ENCODE measurements at places on chromosomes 3 and 15.

- no peak for DNase-seq
These were observed 414.0 kb upstream of the ZNF717 start for GRCh38 chr3:76199382-76199781.

- DNase-seq = no peak
These were observed 24.7 kb upstream of the TM4SF4 start for GRCh38 chr3:149449799-149450198.

DNA sequence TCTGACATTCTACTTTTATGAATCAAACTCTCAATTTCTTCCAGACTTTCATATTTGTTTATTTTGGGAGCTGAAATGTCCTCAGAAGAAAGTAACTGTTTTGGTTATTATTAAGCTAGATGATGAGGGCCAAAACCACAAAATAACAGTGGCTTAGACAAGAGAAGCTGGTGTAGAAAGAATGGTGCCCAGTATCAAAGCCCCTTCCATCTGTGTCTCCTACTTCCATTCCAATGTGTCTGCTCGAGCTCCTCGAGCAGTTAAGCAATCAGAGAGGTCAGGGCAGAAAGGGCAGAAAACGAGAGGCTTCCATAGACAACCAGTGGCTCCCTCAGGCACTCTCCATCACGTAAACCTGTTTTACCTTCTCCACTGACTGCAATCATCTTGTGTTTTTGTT is 59.7 kb upstream of the MAGI1 start:
- DNase-seq = no peak

GRCh38 chr3:14253022-14253706 is 74.5 kb downstream of the LSM3 start:
- DNase-seq = no peak

DNA sequence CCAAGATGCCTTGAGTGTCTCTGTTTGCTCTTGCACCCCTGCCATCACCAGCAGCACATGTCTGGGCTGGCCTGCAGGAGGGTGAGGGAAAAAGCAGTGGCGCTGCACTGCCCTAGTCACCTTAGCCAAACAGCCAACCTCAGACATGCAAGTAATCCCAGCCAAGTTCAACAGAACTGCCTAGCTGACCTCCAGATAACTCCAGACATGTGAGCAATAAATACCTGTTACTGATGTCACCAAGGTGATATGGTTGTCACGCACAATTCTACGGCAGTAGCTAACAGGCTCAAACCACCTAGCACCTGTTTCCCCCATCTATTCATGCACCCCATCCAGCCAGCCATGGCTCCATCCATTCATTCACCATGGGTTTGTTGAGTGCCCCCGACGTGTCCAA is 99.9 kb downstream of the SRGAP3 start:
- no peak for DNase-seq

DNA sequence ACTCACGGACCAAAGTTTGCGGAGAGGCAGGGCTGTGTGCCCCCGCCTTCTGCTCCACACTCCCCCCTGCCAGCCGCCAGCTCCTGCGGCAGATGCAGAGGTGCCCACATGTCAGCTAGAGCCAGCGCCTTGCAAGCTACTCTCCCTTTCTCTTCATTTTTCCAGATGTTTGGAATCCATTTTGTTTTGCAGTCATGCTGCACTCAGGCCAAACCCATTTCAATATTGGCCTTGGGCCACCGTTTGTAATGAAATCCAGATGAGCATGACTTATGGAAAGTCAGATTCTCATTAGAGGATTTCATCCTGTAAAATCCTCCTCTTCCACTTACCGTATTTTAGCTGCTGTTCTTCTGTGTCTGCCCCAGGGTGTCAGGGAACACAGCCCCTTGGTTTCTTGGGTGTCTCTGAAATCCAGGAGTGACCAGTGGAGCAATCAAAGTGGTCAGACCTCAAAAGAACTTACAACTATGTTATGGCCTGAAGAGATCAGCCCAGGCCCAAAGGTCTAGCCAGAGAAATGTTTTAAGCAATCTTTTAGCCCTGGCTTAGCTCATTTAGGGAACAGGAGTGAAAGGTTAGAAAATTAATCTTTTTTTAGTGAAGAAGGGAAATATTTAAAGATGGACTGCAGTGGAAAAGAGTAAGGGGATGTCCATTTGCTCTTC is 65.8 kb downstream of the AAGAB start:
- DNase-seq = no peak

DNA sequence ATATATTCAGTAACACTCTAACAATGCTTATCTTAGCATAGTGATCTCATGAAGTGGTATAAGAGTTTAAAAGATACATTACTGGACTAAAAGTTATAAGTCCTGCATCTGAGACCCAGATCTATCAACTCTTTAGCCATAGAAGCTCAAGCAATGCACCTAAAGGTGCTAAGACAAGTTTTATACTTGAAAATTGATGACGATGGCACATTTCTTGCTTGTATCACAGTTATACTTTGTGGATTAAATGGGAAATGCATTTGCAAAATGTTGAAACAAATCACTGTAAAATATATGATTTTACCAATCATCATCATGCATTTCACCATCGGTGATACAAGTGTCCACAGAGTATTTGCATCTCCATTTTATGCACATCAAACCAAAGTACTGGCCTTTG is 525.3 kb upstream of the ZNF385D start:
- no peak for DNase-seq

- no peak for DNase-seq
These were observed 118.5 kb downstream of the TLE3 start for GRCh38 chr15:69979262-69979661.

- DNase-seq = no peak
These were observed 384.2 kb downstream of the CGGBP1 start for GRCh38 chr3:87674397-87675161.

- no peak for DNase-seq
These were observed 20.0 kb downstream of the LIPC start for GRCh38 chr15:58451826-58452225.

GRCh38 chr3:52707585-52707984 is 1.7 kb downstream of the SPCS1 start:
- DNase-seq = no peak

- DNase-seq = no peak
These were observed 333.5 kb upstream of the NR2E3 start for GRCh38 chr15:71476823-71477222.

DNA sequence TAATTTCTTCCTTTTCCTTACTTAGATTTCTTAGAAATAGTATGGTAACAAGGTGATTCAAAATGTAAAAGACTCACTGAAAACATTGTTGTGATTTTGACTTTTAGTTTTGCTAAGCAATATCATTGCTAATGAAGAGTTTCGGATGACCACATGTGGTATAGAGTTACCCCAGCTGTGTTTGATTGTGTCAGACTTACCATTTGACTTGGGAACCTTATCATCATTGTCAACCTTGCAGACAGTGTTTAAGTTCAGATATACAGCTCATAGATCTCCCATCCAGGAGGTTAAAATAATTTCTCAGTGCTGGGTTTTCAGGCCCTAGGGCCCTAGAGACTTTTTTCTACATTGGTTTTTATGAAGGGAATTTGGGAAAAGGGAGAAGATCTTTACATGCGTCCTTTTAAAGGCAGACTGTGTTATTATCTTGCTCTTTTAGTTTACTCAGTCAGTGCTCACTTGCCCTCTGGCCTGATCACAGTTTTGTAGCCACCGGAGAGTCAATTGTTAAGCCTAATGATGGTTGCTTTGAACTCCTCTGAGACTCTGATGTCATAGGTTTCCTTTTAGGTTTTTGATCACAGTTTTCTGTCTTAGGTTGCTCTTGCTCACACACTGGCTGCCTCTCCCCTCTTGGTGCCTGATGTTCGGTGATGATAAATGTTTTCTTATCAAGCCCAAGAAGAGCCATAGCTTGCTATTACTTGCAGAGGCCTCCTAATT is 133.5 kb upstream of the ZPLD1 start:
- no peak for DNase-seq

GRCh38 chr3:162863579-162863978 is 1367.0 kb downstream of the OTOL1 start:
- DNase-seq = no peak

GRCh38 chr15:35746121-35746520 is 200.2 kb upstream of the DPH6 start:
- no peak for DNase-seq

GRCh38 chr3:114874522-114874971 is 272.5 kb downstream of the ZBTB20 start:
- no peak for DNase-seq

GRCh38 chr3:5136211-5136918 is 14.3 kb downstream of the ARL8B start:
- DNase-seq = no peak

GRCh38 chr3:114393367-114394072 is 99.7 kb downstream of the TIGIT start:
- DNase-seq = no peak

- no peak for DNase-seq
These were observed 260.5 kb upstream of the TLE3 start for GRCh38 chr15:70358011-70358819.

GRCh38 chr3:108489776-108490175 is 20.6 kb downstream of the MYH15 start:
- no peak for DNase-seq

GRCh38 chr15:40451527-40452158 is 10.9 kb downstream of the BAHD1 start:
- no peak for DNase-seq

DNA sequence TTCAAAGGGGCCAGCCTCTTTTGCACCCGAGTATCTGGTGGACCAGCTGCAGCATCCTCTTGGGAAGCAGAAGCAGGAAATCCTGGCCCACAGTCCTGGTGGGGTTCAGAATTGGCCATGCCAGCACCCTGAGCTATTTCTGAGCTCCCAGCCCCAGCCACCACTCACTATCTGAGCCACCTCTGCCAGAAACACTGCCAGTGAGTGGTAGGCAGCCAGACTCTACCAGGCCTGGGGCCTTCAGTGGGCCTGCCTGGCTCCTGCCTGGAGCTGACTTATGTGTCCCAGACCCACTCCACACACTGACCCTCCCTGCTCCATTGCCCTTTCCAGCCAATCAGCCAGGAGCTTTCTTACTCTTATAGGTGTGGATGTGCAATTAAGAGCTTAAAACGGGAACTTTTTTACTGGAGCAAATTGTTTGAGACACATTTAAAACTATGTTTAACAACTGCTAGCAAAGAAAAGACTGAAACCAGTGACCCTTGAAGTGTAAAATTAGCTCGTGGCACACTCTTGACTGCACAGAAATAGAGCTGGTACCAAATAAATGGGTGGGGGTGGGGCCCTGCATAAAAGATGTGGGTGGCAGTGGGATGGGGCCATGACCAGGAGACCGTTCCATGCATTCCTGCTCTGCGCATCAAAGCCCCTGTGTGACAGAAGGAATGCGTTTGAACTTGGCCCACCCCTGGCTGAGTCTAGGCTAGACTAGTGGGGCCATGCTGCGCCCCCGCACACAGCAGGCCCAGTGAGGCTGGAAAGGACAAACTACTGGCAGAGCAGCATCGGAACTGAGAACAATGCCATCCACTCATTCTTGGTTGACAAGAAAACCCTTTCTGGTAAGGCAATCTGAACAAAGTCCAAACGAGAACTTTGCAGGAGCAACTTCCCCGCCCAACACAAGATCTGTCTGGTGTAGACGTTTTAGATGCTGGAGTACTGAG is 48.0 kb downstream of the CTNNB1 start:
- DNase-seq = no peak

DNA sequence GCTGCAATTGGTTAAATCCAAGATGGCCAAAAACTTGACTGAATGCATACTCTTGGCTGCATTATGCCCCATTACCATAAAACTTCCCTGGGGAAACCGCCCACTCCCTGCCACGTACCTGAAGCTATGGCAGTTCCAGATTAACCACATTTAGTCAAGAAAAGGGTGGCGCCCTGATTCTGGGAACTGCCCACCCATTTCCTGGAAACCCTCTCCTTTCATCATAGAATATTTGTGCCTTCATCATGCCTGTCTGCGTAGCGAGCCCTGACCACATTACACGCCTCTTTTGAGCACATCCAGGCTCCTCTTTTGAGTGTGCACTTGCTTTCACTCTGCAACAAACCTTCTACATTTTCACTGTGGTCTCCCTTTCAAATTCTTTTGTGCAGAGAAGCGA is 5.2 kb downstream of the LINS1 start:
- no peak for DNase-seq

GRCh38 chr3:70108072-70108471 is 108.5 kb downstream of the SAMMSON start:
- no peak for DNase-seq

GRCh38 chr15:99657996-99658395 is 75.2 kb downstream of the LYSMD4 start:
- DNase-seq = no peak

- no peak for DNase-seq
These were observed 1035.7 kb downstream of the ZPLD1 start for GRCh38 chr3:103470498-103470897.

GRCh38 chr3:155494332-155494731 is 200.8 kb upstream of the STRIT1 start:
- DNase-seq = no peak

DNA sequence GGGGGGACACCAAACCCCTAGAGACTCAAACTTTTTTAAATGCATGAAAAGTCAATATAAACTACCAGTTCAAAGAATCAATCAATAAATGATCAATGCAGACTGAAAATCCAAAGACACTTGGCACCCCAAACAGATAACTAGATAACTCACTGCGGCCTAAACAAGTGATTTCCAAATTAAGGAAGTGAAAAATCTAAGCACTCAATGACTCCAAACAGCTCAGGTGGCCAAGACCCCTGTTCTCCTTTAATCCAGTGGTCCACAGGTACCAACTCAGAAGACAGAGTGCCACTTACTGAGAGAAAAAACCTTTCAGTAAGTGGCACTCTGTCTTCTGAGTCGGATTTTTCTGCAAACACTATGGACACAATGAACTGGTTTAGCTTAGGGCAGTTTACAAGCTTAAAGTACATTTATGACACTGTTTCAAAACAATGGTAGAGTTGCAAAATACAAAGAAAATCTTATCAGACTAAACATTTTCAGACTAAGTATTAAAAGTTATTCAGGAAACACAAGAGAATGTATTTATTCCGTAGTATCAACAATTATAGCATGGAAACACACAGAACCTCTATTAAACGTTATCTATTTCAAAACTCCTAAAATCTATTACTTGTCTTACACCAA is 4.7 kb downstream of the DLG1 start:
- DNase-seq = no peak

GRCh38 chr3:136858381-136858780 is 3.6 kb upstream of the NCK1 start:
- no peak for DNase-seq

DNA sequence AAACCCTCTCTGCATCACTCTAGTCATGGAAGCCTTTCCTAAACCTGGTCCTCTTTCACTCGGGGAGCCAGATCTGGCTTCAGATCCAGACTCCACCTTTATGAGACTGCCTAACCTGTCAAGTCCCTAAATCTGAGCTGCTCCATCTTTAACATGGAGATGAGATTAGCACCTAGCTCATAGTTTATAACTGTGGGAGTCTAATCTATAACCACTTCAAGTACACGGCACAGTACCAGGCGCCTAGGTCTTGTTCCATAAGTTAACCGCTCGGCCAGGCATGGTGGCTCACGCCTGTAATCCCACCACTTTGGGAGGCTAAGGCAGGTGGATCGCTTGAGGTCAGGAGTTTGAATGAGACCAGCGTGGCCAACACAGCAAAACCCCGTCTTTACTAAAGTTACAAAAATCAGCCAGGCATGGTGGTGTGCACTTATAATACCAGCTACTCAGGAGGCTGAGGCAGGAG is 30.3 kb downstream of the TPM1 start:
- no peak for DNase-seq

GRCh38 chr3:18195836-18196235 is 229.3 kb downstream of the SATB1 start:
- DNase-seq = no peak

GRCh38 chr15:38068626-38069391 is 134.4 kb downstream of the TMCO5A start:
- no peak for DNase-seq

GRCh38 chr3:128489927-128490649 is 2.9 kb downstream of the GATA2 start:
- no peak for DNase-seq

Measured in activated gamma-delta T cell (primary cell).